ENCODE measurements at places on chromosomes 4 and X.

DNA sequence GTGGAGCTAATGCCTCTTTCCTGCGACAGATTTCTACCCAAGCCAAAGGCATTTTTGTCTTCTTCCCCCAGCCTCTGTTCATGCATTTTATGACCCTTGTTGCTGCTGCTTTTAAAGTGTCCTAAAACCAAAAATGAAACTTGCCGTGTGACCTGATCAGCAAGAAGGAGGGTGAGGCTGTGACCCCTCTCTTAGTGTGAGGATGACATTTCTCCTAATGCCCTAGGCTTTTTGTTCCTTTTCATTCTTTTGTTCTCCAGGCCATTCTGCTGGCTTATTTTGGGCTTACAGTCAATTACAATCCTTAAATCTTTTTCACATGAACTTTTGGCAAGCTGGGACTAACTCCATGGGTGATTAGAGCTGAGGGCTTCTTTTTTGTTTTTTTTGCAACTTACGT, 34.4 kb downstream of the PTTG2 start:
- no peak for DNase-seq

GRCh38 chrX:50154429-50154828, 46.4 kb downstream of the AKAP4 start:
- DNase-seq: no peak

- no peak for DNase-seq
Measured at GRCh38 chr4:87574996-87575395, 33.3 kb upstream of the DSPP start.

DNA sequence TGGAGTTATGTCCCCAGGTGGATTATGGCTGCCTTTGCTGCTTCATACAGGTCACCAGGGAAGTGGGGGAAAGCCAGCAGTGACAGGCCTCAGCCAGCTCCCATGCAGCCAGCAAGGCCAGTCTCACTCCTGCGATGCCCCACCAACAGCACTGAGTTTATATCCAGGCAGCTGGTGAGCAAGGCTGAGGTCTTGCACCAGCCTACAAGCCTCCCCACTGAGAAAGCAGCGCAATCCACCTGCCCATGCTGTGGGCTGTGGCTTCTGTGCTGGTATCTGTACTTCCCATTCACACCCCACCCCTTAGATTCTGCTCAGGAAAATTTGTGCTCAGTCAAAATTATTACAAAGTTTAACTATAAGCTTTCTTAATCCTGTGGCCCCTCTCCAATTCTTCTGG, 153.5 kb downstream of the HHIP start:
- DNase-seq: no peak

- DNase-seq: no peak
Measured at GRCh38 chr4:52704133-52704532, 45.0 kb upstream of the USP46 start.

- DNase-seq: no peak
Measured at GRCh38 chr4:2183394-2183793, 58.5 kb downstream of the HAUS3 start.

GRCh38 chrX:56033495-56034180, 198.5 kb upstream of the KLF8 start:
- DNase-seq: no peak

DNA sequence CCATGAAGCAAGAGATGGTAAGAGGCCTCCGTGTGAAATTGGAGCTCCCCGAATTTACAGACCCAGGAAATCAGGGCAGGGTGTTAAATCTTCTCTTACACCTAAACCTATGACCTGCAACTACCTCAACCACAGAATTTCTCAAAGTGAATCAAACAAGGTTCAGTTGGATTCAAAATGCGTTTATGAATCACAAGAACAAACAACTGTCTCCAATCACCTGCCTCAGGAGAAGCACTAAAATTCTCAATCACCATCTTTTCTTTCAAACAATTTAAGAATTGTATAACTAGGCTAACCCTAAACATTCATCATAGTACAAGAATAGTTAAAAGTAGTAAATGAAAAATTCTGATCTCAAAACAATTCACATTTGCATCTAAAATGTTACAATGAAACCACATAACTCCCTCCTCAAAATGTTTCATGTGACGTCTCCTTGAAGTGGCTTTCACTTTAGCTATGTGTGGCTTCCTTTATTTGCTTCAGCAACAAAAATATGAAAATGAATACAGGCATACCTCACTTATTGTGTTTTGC, 19.2 kb downstream of the PPP3CA start:
- no peak for DNase-seq

- no peak for DNase-seq
Measured at GRCh38 chrX:11893933-11894710, 136.1 kb downstream of the MSL3 start.

DNA sequence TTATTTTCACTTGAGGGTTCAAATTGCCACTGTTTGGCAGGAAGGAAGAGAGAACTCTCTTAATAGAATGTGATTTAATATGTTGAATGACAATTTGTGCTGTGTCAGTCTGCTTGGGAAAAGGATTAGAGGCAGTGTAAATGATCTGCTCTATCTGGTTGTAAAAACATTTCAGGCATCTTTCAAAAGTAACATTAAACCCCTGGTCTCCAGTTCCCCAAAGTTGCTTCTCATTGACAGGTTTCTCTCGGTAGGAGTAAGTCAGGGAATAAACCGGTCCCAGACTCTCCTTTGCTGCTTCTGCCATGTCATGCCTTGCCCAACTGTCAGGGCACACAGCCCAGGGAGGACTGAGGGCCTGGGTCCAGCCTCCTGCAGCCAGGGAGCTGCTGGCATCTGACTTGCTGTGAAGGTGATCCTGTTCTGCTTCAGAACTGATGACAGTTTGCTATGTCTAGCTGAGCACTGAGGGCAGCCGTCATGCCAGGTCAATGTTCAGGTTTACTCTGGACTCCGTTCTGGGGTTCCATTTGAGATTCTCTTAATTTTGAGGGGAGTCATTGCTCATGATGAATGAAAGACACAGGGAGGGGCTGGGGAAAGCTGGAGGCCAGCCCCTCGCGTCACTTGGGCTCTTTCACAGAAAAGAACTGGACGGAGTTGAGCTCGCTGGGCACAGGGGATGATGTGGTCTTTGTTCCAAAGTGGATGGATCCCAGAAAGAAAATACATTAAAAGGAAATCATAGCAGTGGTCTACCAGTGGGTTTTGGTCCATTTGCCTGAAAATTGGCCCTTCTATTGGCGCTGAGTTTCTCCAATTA, 312.4 kb downstream of the ARHGAP10 start:
- no peak for DNase-seq

GRCh38 chr4:179766938-179767337, 2324.7 kb upstream of the AGA start:
- DNase-seq: no peak

DNA sequence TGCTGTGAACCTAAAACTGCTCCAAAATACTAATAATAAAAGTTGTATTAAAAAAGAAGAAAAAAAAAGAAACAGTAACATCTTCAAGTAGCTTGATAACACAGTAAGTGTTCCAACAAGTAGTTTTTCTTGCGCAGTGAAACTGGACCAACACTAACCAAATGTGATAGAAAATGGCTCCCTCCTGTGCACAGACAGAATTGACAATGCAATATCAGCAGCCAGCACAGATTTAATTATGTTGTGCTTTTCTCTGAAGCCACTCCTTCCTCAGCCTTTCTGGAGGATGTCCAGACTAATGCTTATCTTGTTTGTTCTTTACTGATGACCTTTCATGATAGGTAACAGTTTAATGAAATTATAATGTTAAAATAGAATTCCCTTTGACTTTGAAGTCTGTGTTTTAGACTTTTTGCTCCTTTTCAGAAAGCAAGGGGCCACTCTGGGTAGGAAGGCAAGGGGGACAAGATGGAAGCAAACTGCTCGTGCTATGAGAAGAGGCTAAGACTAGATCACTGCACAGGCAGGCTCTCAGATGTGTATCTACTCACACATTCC, 147.1 kb upstream of the RPL34 start:
- no peak for DNase-seq

GRCh38 chrX:12890467-12890866, 16.0 kb upstream of the TLR8 start:
- no peak for DNase-seq

DNA sequence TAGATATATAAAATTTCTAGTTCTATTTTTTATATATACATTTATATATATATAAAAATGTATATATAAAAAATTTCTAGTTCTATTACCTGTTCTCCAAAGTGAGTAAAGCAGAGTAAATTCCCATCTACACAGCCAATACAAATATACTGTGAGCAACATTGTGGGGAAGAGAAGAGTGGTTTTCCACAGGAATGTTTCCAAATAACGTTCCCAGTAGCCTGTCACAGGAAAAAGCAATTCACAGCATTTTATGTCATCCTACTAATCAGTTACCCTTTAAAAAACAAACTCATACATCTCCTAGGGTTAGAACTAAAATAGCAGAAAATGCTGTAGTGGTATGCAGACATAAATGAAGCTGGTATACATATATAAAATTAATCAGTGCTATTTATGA, 44.5 kb downstream of the AASDH start:
- DNase-seq: no peak

DNA sequence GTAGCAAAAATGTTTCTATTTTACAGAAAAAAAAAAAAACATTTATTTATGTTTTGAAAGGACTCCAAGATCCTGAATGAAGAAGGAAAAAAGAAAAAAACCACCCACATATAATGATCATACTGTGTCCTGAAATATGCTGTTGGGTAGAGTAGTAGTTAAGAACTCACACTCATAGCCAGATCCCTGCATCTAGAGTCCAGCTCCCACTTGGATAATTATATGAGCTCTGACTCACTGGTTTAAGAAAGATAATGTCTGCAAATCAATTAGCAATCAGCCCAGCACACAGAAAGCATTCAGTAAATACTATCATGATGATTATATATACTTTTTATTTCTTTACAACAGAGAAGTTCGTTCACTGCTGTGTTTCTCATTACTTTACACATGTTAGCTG, 46.7 kb upstream of the MXRA5 start:
- no peak for DNase-seq

- DNase-seq: no peak
Measured at GRCh38 chr4:26931451-26931850, 70.8 kb downstream of the STIM2 start.

GRCh38 chr4:41212616-41213203, 1.6 kb downstream of the APBB2 start:
- DNase-seq: no peak

GRCh38 chr4:134024251-134024650, 177.3 kb downstream of the PABPC4L start:
- DNase-seq: no peak

GRCh38 chrX:2934715-2935710, 5.9 kb upstream of the ARSD start:
- no peak for DNase-seq

DNA sequence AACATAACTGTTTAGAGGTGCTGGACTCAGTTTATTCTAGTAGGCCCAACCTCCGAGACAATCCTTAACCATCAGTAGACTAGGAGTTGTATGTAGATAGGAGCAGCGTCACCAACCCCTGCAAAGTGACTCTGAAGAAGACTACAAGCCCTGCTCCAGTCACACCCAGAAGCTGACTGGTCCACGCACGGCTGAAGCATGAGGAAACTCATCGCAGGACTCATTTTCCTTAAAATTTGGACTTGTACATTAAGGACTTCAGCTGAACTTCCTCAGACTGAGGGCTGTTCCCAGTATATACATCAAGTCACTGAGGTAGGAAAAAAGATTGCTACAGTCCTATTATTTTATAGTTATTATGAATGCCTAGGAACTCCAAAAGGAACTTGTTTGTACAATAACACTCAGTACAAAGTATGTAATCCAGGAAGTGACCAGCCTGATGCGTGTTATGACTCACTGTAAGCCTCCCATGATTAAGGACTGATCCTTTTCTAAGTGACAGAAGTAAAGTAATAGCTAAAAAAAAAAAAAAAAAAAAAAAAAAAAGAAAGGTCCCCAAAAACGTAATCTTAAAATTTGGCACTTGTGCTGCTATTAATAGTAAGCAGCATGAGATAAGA, 41.6 kb upstream of the UGT2B7 start:
- no peak for DNase-seq

DNA sequence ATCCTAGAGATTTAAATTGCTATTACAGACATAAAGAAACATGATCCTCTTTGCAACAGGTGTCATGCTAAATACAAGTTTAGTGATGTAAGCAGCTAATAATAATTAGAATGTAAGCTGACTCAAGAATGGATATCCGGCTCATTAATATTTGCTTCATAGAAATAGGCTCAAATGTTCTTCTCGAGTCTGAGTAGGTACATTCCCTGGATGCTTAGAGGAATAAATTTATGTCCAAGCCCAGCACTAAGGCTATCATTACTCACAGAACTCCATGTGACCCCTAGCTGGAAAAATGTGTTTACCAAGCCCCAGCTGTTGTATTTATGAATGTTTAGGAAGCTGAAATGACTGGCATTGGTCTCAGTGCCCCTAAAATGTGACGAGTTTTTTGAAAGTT, 87.6 kb upstream of the TSPAN7 start:
- DNase-seq: no peak

DNA sequence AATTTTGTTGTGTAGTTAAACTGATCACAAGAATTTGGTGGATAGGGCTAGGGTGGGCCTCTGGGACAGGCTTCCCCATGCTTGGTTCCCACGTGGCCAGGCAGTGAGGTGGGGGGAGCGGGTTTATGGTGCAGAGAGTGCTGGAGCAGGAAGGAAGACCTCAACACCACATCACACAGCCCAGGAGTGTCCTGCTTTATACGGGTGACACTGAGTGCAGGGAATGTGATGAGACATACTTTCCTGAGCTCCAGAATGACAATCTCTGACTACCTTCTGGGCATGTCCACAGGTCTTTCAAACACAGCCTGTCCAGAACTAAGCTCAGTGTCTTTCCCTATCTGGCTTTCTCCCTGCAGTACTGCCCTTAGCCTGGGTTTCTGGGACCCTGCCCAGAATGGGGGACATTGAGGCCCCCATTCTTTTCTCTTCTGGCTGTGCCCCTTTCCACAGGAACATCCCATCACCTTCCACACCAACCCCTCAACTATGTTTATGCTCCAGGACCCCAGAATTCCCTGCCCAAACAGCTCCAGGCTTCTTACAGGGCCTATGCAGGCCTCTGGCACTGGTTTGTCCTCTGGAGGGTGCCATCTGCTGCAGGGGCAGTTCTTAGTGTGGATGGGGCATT, 36.5 kb upstream of the RASL11B start:
- no peak for DNase-seq

DNA sequence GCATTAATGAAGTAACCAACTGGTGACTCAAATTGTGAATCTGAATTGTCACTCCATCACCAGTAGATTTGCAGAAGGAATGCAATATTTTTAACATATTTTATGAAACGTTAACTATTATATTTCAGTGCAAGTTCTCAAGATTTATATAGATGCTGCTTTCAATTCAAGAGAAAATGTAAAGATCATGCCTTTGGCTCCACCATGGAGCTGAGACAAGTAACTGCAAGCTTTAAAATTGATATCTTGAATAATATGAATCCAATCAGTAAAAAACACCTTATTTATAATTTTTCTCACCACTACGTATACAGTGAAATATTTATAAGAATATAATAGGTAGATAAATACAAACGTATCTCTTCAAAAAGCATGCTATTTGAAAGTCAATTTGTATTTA, 27.8 kb upstream of the GALNTL6 start:
- DNase-seq: no peak

DNA sequence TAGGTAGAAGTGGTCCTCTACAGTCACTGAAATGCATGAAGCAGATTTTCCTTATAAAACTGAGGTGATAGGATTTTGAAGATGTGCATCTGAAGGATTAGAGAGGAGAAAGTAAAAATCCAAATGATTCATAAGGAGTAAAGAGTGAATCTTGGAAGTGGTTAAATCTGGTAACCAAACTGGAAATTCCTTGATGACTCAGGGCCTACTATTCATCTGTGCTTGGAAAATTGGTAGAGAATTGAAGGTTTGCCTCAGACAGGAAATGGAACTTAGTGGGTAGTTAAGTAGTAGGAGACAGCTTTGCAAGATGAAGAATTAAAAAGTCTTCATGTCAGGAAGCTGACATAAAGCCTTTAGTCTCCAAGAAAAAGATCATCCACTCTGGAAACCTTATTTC, 368.9 kb upstream of the CTSO start:
- no peak for DNase-seq
